Epithelial cell of proximal tubule (primary cell): ENCODE measurements at places on chromosomes 5 and 9.

DNA sequence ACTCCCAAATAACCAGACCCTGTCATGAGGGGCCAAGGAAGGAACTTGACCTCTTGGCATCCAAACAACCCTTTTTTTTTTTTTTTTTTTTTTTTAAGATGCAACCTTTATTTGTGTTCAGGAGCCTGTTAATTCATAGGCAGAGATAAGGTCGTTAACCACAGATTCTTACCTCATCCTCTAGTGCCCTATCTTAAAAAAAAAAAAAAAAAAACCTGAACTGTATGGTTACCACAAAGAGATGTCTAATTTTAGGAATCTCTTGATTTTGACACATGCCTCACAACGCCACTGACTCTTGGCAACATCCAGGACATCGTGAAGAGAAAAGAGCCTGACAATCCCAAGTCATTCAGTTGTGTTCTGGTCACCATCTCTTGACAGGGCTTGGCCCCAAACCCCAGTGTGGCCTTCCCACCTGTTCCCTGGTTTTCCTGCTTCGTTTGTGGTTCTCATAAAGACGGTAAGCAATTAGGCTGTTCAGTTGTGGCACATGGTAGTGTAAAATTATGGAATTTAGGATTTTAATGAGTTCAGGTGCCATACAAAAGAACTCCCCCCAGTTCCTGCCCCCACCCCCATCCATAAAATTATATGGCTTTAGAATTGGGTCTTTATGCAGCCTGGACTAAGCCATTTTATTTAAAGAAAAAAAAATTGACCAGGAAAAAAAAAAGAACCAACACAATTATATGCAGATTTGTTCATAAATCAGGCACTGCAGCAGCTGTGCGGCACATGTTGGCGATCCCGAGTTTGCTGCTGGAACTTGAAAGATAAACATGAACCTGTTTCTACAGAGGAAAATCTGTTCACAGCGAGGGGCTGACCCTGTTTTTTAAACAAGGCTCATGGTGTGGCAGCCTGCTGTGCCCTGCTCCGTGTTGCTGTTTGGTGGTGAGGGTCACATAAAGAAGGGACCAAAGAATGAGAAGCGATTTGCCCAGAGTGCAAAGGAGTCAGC, 267.8 kb upstream of the CLINT1 start:
- DNase-seq: no peak

GRCh38 chr9:81132318-81132717, 557.0 kb downstream of the TLE1 start:
- no peak for DNase-seq

DNA sequence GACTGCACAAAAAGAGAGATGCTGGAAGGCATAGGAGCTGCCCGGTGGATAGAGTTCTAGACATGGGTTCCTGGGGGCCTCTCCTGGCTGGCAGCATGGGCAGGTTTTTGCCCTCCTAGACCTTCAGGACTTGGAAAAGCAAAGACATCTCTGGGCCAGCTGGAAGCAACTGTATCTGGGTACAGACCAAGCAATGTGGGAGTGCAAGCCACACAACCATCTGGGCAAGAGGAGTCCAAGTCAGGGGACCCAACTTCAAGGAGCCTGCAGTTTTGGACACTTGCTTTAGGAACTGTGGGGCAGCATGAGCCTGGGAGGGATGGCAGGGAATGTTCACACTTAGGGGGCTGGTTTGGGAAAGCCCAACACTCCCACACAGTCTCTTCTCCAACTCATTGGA, 323.3 kb downstream of the GADD45G start:
- no peak for DNase-seq

- no peak for DNase-seq
Observed at GRCh38 chr5:117633093-117633492, 1058.5 kb upstream of the SEMA6A start.

DNA sequence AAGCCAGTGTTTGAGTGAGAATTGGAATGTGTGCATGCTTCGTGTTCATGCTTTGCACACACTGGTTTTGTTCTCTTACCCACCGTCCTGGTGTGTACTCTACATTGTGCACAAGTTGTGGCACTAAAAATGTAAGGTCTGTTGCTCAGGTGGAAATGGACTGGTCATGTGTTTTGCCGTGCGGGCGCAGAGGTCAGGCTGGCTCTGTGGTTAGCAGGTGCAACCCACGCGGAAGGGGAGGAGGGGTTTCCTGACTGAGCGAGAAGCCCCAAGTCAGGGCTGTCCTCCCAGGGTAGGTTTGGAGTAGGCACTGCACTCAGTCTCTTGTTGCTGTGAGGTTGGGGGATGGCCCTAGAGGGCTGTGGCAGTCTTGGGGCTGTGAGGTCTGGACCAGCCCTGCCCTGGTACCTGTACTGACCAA, 86.6 kb downstream of the EHMT1 start:
- DNase-seq: no peak

GRCh38 chr5:146516151-146516475, at the start of gene GPR151:
Gene GPR151 (minus strand): TSS chr5:146516190. CDS start chr5:146516113, 77 bp downstream.
- DNase-seq: no peak

GRCh38 chr9:25845867-25846266, 167.6 kb upstream of the TUSC1 start:
- no peak for DNase-seq

- DNase-seq: no peak
Observed at GRCh38 chr9:127455324-127455992, 4.1 kb downstream of the LRSAM1 start.

- no peak for DNase-seq
Observed at GRCh38 chr9:92392690-92393089, 11.7 kb downstream of the OGN start.

- no peak for DNase-seq
Observed at GRCh38 chr5:73188764-73189531, 16.0 kb downstream of the TMEM174 start.

DNA sequence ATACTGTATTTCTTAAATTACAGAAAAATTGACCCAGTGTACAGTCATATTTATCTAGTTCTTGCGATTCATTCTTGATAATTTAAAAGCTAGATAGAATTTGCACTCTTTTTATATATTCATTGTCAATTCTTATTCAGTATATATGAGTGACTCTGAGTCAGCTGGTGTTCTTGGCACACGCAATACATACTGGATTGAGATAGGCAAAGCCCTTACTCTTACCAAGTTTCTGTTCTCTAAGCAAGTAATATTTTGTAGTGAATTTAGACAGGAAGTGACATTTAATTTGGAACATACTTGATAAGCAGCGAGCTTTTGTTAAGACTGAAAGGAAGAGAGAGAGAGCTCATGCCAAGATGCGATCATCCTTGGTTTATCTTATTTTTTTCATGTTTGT, 57.7 kb downstream of the GPBP1 start:
- DNase-seq: no peak

DNA sequence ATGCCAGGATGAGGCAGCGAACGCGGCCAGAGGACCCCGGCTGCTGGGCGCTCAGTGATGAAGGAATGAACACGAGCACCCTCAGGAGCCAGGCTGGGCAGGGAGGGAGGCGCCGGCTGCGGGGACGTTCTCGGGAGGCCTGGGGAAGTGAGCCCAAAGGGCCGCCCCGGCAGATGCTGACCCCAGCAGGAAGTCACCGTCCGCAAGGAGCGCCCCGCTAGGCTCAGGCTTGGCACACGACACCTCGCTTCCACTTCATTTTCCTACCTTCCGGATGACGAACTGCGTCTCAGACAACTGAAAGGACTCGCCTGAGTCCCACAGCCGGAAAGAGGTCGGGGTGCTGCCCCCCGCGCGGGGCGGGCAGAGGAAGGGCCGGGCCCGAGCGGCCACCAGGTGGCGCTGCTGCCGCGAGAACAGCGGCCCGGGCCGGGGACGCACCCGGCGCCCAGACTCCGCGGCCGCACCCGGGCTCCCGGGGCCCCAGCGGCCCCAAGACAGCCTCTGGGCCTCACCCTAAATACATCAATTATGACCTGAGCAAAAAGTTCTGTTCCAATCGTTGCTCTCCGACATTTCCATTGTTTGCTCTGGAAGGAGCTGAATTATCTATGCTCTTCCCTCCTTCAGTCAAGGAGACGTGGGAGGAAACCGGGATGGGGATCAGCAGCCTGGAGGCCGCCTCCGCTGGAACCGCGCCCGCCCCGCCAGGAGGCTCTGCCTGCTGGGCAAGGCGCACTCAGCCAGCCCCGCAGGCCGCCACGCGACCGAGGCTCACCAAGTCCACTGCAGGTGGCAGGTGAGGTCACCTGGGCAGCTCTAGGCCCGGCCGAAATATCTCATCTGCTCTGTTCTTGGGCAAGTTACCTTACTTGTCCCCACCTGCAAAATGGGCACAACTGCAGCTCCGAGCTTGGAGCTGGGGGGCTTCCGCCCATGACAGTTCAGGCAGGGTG, 107.0 kb downstream of the ZNF354C start:
- peak; percentile 7 for DNase-seq

- no peak for DNase-seq
Observed at GRCh38 chr5:95352691-95353090, 38.5 kb upstream of the FAM81B start.

GRCh38 chr5:109779036-109779735, 89.5 kb downstream of the MAN2A1 start:
- DNase-seq: no peak

DNA sequence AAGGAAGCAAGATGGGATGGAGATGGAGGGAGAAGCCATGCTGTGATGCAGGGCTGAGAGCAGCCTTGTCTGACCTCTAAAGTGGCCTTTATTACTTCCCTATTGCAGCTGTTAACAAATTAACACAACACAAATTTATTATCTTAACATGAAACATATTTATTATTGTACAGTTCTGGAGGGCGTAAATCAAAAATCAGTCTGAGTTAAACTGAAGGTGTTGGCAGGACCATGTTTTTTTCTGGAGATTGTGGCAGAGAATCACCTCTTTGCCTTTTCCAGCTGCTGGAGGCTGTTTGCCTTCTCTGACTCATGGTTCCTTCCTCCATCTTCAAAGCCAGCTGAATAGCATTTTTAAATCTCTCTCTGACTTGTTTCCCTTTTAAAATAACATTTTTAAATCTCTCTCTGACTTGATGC, 7.2 kb upstream of the MCC start:
- DNase-seq: no peak

DNA sequence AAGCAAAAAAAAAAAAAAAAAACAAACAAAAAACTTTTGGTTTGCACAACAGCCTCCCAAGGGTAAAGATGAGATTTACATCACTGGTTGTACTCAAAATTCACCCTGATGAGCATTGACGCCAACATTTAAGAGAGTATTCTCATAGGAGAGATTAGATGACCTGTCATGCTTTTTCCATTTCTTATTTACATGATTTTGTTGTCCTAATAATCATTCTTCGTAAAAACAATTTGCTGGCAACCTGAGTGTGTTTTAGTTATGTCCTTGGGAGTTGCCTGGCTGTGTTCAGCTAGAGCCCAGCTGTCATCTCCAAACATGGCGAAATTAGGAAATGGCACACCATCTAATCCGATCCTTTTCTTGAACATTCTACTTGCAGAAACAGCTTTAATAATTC, 186.4 kb upstream of the MRPS30 start:
- DNase-seq: no peak

DNA sequence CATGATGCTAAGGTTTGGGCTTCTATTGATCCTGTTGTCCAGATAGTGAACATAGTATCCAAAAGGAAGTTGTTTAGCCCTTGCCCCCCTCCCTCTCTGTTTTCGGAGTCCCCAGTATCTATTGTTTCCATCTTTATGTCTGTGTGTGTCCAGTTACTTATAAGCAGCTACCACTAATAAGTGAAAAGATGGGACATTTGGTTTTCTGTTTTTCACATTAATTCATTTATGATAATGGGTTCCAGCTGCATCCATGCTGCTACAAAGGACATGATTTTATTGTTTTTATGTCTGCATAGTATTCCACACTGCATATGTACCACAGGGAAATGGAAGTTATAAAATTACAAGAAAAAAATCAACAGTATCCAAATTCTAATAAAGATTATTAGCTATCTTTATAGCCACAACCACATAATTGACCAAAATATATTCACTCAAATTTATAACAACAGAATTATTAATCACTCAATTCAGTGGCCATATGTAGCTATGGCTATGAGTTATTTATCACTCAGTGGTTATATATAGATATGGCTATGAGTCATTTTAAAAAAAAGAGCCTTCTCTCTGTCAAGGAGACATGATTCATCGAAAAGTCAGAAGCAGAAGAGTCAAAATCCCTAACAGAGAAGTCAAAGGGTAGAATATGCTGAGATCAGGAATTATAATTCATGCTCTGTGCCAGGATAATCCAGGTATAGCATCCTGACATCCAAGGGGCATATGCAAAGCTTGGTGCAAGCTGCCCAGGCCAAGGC, 367.5 kb downstream of the DEPDC1B start:
- no peak for DNase-seq

- DNase-seq: no peak
Observed at GRCh38 chr9:93252116-93252780, 68.3 kb downstream of the WNK2 start.

GRCh38 chr9:122213102-122213588, 15.6 kb downstream of the LHX6 start:
- DNase-seq: no peak

GRCh38 chr5:143218517-143219170, 184.8 kb downstream of the NR3C1 start:
- DNase-seq: no peak

GRCh38 chr9:124784509-124784908, 7.6 kb downstream of the OLFML2A start:
- no peak for DNase-seq

GRCh38 chr5:55211184-55211874, 15.8 kb downstream of the MCIDAS start:
- no peak for DNase-seq

DNA sequence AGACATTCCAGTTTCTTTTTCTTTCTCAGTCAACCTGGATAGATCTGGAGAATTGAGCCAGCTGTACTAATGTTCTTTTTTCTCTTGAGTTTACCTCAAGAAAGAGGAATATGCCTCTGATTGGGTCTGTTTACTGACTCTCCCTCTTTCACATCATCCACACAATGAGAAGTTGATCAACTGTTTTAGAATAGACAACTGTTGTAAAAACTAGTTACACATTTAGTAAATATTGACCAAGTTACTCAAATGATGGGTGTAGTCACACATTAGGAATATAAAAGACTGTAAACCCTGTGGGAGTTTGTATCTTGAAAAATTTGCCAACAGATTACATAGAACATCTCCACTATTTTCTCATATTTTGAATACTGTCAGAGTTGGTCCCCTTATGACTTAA, 330.8 kb downstream of the FER start:
- DNase-seq: no peak

GRCh38 chr9:4855841-4856240, 63.1 kb downstream of the RCL1 start:
- DNase-seq: no peak

DNA sequence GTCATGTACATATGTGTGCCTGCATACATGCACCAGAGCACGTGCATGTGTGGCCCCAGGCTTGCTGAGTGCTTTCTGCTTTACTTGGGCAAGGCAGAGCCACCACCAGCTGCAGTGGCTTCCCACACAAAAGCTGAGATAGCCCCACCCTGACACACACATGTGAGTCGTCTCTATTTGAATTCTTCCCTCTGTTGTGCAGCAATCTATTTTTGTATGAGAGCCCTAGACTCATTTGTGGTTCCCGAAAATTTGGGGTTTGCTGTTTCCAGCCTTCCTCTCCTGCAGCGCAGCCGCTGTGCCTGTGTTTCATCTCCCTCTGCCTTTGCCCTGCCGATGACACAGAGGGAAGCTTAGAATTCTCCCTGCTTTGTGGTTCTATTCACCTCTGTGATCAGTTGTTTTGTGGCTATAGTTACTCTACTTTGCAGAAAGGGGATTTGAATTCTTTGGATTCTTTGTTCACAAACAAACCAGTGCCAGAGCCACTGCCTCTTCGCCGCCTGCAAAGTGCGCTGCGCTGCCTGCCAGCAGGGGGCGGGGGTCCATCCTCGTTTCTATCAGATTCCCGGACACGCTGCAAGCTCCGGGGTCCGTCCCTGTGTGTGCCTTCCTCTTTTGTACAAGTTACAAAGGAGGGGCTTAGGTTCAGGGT, 95.8 kb upstream of the DAP start:
- peak; percentile 37 for DNase-seq
